ENCODE measurements at places on chromosomes 4 and X.

DNA sequence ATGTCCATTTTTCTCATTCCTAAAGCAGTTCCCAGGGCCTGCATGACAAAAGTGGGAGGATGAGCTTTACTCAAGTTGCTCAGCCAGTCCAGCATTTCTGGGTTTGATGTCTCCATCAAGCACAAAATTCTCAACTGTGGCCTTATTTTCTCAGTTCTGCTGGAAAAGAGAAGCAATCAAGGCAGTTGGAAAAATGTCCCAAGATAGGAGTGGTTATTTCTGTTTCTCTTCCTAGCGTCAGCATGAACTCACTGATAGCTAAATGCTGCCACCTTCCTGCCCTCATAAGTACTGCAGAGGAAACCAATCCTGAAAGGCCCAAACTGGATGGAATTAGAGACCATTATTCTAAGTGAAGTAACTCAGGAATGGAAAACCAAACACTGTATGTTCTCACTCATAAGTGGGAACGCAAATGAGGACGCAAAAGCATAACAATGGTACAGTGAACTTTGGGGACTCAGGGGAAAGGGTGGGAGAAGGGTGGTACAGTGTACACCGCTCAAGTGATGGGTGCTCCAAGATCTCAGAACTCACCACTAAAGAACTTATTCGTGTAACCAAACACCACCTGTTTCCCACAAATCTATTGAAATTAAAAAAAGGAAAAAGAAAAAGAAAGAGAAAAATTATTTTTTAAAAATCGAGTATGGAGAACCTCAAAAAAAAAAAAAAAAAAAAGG is 29.6 kb downstream of the ADH7 start:
- peak; percentile 8 for DNase-seq

DNA sequence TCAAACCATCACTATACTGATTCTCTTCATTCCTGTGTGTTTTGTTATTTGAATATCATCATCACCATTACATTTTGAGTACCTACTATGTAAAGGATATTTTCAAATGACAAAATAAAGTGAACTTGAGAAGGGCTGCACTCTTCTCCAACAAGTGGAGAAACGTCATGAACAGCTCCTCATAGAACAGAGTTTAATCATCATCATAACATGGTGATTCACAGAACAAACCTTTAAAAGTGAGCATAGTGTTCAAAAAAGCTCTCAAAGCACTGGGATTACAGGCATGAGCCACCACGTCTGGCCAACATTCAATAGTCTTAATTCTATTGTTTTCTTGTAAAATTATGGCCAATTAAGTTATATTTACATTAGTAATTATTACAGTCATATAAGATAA is 993.9 kb downstream of the PDHA2 start:
- DNase-seq = no peak

DNA sequence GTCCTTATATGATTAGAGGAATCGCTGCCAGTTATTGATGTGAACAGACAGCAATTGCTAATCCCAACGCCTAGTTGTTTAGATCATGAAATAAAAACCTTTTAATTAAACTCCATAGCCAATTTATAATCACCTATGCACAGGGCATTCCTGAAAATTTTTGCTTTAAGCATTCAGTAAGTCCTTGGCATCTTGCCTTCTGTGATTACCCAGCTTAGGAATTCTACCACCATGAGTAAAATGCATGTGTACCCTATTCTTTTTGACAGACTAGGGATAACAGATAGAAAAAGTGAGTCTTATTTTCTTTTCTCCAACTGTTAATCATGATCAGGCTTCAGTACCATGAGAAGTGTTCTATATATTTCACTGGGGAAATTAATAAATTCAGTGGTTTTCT is 995.3 kb upstream of the GRIA3 start:
- DNase-seq = no peak

GRCh38 chr4:80017125-80017854 is 55.7 kb downstream of the ANTXR2 start:
- no peak for DNase-seq

GRCh38 chr4:187612301-187612700 is 383.3 kb upstream of the ZFP42 start:
- DNase-seq = no peak

GRCh38 chrX:73262991-73263390 is 48.3 kb upstream of the NAP1L2 start:
- DNase-seq = no peak

DNA sequence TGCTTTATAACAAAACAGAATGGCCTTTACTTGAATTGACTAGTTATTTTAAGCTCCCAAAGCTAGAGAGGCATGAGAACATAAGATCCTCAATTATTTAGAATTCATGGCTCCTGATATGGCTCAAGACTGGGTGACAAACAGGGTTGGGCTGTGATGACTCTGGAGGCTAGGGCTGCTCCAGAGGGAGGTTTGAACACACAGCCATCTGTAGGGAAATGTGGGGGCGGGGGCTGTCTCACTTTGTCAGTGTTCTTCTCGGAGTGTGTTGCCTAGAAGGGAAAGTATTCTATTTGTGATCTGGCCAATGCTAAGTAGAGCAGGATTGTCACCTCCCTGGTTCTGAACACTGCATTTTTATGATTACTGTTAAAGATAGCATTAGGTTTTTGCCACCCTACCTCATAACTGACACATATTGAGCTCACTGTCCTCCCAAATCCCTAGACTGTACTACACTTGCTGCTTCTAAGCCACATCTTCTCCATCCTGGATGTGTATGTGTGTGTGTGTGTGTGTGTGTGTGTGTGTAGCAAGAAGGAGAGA is 45.9 kb downstream of the VSIG4 start:
- DNase-seq = no peak

DNA sequence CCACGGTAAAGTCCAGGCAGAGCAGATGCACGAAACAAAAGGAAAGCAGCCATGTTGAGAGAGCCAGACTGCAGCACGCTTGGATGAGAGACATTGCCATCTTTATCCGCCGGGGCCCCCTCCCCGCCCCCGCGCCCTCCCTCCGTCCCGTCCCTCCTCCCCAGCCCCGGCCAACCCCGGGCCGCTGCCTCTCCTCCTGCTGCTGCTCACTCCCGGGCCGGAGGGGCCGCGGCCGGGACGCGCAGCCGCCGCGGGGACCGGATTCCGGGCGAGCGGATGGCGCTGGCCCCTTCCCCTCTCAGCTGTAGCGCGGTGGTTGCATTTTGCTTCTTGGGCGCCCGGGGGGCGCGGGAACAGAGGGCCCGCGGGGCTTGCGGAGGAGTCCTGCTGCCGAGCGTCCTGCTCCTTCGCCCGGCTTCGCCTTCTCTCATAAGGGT is 542 bp downstream of the RNF150 start:
- no peak for DNase-seq

DNA sequence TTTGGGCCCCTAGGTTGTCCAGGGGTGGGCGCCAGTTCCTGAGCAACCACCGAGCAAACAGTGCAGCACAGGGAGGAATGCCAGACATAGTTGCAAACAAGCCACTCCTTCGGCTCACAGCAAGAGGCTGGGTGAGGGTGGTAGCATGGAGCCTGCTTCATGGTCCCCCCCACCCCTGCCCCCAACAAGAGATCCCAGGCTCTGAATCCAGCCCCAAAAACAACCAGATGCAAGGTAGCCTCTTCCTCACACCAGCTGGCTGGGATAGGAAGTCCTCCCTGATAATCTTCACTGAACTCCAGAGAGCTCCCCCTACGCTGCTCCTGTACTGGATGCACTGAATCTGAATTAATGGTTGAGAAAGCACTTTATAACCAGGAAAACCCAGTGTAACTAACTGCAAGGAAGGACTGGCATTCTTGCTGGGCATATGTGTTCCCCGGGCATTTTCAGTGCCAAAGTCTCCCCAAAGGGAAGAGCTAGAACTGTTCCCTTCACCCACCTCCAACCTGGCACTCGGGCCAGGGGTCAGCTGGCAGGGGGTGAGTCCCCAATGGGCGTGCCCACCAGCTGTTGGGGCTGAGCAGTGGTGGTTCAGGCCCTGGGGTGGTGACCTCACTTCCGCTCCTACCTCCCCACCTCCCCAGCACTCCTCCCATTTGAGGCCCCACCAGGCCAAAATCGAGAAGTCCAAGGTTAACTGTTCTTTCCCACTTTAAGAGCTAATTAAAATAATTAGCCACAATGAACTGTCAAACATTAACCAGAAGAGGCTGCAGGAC is 1.5 kb downstream of the ELF4 start:
- no peak for DNase-seq

DNA sequence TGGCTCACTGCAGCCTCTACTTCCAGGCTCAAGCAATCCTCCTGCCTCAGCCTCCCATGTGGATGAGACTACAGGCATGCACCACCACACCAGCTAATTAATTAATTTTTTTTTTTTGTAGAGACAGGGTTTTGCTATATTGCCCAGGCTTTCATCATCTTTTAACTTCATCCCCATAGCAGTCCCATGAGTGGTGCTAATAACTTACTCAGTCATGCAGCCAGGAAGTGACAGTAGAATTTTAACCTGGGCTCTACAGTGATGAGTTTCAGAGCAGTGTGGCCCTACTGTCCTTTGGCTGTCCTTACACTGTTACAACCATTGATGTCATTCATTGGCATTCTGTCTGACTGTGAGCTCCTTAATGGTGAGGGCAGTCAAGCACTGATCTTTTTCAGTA is 3.9 kb upstream of the OCIAD2 start:
- DNase-seq = no peak

- DNase-seq = no peak
These were observed 453.0 kb downstream of the PCDH11X start for GRCh38 chrX:92232182-92232581.

GRCh38 chr4:54566608-54567007 is 91.1 kb upstream of the KIT start:
- no peak for DNase-seq

- DNase-seq = no peak
These were observed 24.6 kb upstream of the PDLIM3 start for GRCh38 chr4:185559915-185560281.

DNA sequence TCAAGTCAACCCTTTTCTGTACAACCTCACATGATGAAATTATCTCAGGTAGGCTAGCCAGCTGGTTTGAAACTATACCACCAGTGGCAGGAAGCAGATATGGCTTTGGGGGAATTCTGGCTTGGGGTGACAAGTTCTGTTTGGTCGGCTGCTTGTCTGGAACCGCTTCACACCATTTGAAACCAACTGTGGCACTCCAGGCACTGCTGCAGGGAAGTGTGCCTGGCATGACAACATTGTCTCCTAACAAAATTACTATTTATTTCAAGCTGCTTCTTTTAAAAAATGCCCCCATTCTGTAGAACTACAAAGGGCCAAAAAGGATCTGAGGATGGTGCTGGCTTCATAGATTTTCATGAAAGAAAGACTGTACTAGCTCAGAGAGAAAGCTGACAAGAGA is 37.1 kb upstream of the GPM6B start:
- DNase-seq = no peak

DNA sequence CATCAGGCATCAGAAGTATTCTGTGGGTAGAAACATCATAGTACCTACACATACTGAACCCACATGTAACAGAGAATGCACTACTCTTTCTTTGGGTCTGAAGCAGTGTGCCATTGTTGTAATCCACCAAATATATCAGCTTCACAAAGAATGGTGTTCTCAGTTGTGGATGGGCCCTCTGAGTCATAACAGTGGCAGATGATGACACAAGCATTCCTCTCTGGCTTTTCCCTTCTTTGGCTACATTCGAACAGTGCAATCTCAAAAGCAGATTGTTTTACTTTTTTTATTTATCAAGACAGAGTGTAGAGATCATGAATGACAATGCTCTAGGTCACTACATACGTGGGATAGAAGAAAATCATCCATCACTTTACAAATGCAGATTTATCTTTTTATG is 247.2 kb upstream of the EPHA5 start:
- no peak for DNase-seq

- DNase-seq = no peak
These were observed 1.5 kb downstream of the CASP6 start for GRCh38 chr4:109701566-109702410.

DNA sequence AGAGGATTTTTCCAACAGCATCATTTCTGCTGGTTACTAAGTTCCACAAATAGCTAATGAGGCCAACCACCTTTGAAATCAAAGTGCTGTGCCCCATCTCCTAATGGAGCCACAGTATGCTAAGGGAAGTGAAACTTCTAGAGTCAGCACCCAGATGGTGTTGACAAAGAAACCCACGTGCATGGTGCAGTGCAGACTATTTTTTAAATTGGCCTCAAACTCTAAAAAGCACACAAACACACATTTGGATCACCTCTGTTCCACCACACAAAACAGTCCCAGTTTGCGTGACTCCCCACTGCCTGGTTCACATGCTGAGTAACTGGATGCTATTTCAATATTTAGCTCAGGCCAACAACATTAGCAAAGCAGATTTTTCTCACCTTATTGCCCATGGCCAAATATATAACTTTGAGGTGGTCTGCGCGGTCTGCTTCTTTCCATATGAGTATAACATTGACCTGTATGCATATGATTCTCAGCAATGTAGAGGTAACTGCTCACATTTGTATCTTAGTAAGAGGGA is 69.9 kb downstream of the AMELX start:
- no peak for DNase-seq

DNA sequence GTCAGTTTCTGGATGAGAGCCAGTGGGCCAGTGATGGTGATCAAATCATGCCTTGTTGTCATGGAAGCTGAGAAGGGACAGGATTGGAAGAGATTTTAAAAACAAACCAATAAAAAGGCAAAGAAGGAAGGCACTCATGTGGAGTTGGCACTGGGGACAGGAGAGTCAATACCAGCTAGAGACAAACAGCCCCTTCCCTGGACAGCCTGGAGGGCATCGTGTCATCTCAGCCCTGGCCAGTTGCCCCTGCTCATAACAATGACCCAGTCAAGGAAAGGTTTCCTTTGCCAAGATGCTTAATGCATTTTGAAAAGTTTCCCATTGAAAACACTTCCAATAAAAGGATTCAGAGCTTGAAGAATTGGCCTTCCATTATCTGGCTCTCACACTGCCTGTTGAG is 55.5 kb downstream of the SCML1 start:
- DNase-seq = peak; percentile 100

- no peak for DNase-seq
These were observed 251.7 kb downstream of the PTTG2 start for GRCh38 chr4:38211885-38212284.

GRCh38 chr4:52201715-52202114 is 150.6 kb downstream of the SPATA18 start:
- no peak for DNase-seq

DNA sequence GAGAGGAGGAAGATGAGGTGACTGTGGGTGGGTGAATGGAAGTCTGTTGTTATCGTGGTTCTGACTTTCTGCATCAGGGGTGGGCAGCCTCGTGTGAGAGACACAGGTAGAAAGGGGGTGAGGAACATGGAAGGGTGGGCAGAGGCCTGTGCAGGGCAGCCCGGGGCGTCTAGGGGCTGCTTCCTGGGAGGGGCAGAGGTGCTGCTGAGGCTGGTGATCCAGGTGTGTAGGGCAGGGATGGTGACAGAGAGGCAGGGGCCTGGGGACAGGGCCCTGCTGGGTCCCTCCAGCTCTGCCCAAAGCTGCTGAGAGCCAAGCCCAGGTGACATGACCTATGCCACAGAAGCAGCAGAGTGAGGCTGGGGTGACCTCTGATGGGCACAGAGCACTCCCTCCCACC is 89.7 kb upstream of the C4orf50 start:
- DNase-seq = no peak

- DNase-seq = no peak
These were observed 26.6 kb downstream of the ZRSR2 start for GRCh38 chrX:15816886-15817285.

- no peak for DNase-seq
These were observed 201.3 kb upstream of the STS start for GRCh38 chrX:6946168-6946567.
